ENCODE measurements at places on chromosomes 4 and X.

GRCh38 chr4:5921101-5921980 is 28.5 kb upstream of the CRMP1 start:
- DNase-seq: no peak

DNA sequence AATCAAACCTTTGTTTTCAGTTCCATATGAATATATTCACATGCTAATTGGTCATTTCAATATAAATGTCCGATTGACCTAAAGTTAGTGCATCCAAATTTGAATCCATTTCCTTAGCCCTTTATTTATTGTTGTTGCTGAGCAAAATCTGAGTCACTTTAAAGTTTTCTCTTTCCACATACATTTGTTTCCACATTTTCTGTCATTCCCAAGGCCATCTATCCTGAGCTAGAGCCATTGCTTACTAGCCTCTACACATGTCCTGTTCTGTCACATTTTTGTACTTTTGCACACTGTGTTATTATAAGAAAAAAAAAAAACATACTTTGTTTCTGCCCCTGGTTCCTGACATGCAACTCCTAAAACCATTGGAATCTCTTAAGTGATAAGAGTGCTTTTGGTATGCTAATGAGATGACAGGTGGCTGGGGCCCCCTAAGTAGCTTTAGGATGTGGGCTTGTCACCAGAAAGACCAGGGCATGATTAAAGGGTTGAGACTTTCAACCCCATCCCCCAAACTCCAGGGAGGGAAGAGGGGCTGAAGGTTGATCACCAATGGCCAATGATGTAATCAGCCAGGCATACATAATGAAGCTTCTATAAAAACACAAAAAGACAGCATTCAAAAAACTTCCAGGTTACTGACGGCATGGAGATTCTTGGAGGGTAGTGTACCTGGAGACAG is 353.3 kb upstream of the MAGEB16 start:
- no peak for DNase-seq

DNA sequence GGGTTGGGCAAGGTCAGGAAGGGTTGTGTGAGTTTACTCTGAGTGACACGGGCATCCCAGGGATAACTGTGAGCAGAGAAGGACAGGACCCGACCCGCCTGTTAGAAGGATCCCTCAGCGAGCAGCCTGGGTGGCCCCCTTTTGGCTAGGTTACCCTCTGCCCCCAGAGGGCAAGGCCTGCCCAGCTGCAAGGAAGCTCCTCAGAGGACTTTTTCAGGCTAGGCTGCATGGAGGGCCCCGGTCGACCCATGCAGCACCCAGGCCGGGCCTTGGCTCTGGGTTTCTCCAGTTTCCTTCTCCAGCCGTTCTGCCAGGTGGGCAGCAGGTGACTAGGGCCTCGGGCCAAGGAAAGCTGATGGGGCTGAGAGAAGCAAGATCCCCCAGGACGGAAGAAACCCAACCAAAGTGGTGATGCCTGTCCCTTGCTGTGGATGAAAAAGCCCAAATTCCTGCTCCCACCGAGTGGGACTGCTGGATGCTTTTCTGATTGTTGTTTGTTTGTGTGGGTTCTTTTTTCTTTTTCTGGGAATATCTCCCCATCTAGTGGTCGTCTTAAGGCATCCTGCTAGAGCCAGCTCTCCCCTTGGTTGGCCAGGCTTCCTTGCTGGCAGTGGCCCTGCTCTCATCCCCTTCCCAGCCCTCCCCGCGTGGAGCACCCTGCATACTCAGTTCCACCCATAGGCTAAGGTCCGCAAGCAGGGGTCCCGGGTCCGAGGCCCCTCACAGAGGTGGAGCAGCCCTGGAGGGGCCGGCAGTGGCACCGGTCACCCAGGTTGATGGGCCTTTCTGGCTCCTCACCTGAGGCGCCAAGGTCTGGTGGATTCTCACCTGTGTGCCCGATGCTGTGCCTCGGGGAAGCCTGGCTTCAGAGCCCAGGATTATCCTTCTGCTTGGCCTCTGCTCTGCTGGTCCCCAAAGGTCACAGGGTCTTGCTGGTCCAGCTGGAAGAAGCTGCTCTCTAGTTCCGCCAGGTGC is 1.8 kb downstream of the ZFP92 start:
- no peak for DNase-seq

DNA sequence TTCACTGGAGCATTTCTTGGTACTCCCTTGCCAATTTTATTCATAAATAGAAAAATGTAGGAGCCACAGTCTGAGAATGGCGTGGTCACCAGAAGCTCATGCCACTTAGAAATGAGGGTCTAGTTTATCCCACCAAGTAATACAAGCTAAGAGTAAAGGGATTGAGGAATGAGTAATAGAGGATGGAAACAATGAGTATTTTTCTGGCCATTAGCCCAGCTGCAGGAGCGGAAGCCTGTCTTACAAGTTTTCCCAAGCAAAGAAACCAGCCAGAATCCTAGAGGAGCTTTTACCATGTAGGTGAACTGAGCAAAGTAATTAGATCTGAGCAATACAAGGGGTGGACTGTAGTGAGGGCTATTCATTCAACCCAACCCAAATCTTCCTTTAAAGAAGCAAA is 160.7 kb upstream of the NPY2R start:
- no peak for DNase-seq

DNA sequence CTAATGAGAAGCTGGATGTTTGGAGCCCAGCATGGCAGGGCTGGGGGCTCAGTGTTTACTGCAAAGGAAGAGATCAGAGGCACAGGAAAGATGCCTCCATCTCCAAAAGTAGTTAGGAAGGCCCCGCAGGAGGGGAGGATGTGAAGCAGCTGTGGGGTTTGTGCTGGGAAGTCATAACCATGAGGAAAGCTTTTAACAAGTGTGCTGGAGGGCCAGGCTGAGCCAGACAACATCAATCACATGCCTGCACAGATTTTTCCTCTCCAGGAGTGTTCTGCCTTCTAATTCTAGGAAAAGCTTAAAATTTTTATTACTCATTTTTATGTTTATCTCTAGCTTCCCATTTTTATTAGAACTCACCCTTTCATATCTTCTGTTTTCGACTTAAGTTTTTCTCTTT is 65.4 kb downstream of the GPR82 start:
- no peak for DNase-seq

- DNase-seq: peak; percentile 32
Measured at GRCh38 chrX:107000013-107000515, at the start of gene MORC4. TSS of gene MORC4 (minus strand) at chrX:107000212. CDS start at chrX:106999969, 243 bp downstream.

DNA sequence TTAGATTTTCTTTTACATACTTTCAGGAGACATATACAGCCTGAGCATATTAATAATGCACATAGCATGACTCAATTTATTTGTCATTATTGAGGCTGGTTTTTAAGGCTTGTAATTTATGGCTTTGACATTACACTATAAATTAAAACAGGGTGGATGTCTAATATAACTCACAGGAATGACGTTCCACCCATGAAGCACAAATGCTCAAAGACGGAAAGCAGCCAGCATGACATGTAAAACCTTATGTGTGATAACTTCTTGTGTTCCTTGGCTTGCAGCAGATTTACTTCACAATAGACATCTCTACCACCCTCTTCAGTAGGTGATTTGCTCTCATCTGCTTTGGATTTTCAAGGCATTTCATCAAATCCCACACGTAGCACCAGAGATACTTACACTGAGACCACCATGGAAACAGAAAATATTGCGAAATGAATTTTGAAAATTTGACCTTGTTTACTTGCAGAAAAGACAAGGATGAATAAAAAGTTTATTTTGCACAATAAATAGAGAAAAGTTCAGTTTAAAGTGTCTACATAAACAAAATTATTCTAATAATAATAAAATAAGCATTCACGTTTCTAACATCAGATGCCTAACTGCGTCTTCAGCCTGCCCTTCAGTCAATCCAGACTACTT is 64.7 kb upstream of the BTC start:
- DNase-seq: no peak

- no peak for DNase-seq
Measured at GRCh38 chr4:72394012-72394663, 174.9 kb downstream of the ADAMTS3 start.

Data from suppressor macrophage (primary cell).